ENCODE measurements at places on chromosomes 5 and 9.

DNA sequence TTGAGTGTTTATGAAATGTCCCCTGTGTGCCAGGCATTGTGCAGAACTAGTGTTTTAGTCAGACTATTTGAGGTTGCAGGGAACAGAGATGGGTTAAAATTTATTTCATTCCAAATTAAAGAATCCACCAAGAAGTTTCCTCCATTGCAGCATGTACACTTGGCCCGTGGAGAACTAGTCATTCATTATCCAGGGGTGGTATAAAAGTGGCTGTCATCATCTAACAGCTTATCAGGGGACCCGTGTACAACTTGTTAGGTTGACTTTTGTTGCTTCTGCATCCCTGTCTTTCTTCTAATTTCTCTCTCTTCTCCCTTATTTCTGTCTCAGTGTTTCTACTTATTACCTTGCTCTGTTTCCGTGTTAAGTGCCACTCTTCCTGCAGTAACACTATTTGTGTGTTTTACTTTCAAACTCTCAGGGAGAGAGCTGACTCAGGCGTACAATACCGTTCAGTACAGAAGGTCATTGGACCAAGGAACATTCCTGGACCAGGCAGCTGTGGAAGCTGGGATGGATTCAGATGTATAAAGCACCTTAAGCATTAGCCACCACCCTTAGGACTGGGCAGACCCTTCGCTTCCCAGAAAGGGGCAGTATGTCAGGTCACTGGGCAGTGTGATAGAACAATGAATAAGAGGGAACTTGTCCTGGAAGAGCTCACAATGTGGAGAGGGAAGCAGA, 36.1 kb downstream of the MAP3K1 start:
- DNase-seq, result no peak

GRCh38 chr9:108637340-108637739, 218.4 kb downstream of the ACTL7B start:
- no peak for DNase-seq

DNA sequence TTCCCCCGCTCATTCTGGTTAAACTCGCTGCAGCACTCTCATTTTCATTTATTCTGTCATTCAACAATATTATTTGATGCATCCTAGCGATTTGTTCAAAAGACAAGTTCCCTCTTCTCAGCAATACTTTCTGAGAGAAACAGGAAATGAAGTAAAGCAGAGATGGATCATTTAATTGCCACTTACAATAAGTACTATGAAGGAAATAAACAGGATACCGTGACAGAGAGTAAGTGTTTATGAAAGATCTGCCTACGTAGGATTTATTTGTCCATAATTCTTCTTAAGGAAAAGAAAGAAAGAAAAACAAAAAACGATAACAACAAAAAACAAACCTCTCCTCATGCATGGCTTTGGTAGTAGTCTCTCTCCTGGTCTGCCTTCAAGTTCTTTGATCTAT, 406.8 kb upstream of the ZNF608 start:
- no peak for DNase-seq

GRCh38 chr9:25948182-25948581, 269.9 kb upstream of the TUSC1 start:
- no peak for DNase-seq

GRCh38 chr5:133274597-133274935, 222.8 kb downstream of the HSPA4 start:
- DNase-seq, result no peak
